ENCODE measurements at places on chromosomes 16 and 17. TPM values are rescaled to one million over a fixed set of nuclear protein-coding genes. Genes with fewer than 3 reads are reported as not detected.
A peak's percentile ranks its signal among the peaks of the same experiment; 100 is the strongest.

DNA sequence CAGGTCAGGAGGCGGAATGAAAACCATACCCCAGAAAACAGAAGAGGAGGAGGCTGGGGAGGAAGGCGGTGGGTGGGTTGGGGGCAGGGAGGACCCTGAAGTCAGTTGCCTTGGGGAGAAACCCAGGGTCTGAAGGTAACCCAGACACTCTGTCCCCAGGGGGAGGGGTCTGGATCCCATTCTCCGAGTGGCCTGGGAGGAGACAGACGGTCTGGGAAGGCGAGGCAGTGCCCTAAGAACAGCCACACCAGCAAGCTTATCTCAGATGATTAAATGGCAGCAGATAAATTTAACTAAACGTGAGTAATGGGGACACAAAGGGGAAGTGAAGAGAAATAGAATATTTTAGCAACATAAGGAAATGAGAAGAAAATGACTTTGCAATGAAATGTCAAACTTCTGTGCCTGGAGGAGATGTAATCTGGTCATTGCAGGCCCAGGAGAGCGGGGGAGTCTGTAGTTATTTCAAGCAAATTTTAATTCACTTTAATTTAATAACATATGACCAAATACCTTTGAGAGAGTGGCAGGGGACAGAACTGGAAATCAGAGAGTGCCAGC, 21.4 kb upstream of the ZFP90 start:
- DNase-seq, result peak; percentile 47

DNA sequence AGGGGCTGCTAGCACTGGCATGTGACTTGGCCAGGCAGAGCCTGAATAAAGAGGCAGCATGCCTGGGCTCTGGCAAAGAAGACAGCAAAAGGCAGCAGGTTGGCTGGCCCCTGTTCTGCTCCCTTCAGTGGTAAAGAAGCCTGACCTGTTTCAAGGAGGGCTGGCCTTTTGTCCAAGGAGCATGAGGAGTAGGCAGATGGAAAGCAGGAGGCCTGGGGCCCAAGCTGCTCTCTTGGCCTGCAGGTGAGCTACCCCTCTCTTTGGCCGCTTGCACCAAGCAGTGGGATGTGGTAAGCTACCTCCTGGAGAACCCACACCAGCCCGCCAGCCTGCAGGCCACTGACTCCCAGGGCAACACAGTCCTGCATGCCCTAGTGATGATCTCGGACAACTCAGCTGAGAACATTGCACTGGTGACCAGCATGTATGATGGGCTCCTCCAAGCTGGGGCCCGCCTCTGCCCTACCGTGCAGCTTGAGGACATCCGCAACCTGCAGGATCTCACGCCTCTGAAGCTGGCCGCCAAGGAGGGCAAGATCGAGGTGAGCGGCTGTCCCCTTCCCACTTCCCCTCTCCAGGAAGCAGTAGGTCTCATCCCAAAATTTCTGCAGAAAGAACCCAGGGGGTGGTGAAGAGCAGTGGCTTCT, 8.0 kb downstream of the TRPV2 start:
- no peak for DNase-seq

DNA sequence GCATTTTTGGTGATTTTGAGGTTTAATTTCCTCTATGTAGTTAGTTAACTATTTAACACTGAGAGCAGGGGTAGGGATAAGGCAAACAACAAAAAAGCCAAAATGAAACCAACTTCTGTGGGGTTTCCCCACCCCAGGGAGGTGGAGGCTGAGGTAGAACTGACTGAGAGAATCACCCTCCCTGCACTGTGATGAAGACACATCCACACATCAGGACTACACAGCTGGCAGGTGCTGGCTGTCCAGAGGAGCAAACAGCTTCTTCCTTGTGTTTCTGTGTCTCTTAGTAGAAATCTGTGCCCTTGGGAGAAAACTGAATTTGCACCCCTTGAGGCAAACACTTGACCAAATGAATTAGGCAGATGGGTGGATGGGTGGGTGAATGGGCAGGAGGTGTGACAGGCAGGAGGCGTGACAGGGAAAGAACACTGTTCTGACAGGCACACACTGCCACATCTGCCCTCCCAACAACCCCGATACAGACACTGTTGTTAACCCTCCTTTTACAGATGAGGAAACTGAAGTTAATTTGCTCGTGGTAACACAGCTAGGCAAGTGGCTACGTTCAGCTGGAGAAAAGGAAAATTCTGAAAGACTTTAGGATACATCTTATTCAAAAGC, 62.9 kb upstream of the AMZ2 start:
- DNase-seq, result no peak

DNA sequence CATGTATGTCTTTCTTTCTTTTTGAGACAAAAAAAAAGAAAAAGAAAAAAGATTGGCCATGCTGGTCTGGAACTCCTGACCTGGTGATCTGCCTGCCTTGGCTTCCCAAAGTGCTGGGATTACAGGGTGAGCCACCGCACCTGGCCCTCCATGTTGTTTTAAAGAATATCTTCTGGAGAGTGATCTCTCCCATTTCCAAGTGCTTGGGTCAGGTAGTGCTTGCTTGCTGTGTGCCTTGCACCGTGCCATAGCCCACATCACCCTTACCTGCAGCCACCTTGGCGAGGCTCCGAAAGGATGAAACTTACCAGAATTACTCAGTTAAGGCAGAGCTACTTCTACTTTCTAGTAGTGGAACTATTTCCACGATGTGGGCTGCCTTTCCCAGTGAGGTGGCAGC, 19.0 kb upstream of the KDM6B start:
- peak; percentile 14 for DNase-seq

- DNase-seq, result no peak
These were observed 16.4 kb upstream of the CPSF4L start for GRCh38 chr17:73278049-73278464.

- peak; percentile 89 for DNase-seq
These were observed 5.5 kb downstream of the CBFA2T3 start for GRCh38 chr16:88971371-88972097.

GRCh38 chr16:25996052-25996451, 304.3 kb downstream of the HS3ST4 start:
- no peak for DNase-seq

DNA sequence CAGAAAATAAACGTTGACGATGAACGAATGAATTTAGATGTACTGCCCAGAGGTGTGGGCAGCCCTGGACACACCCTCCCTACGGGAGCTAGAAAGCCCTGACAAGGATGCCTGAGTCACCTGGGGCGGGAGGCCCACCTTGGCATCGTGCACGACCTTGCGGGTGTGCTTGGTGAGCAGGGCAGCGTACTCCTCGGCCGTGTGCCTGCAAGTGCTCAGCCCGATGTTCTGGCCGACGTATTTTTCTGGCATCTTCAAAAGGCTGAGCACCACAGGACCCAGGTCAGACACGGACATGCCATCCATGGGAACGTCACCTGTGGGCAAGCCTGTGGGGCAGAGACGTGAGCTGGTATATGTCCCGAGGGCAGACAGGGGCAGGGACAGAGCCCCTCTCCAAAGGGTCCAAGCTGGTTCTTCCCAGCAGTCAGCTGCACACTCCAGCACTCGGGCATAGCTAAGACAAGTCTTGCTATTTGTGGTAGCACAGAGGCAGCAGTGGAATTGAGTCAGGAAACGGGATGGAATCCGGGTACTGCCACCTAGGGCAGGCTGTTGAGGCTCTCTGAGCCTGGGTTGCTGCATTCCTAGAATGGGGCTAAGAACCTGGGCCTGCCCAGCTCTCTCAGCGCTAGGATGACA, 10.8 kb downstream of the NMRAL1 start:
- no peak for DNase-seq

GRCh38 chr17:48241770-48242497, 134.4 kb downstream of the SNX11 start:
- DNase-seq, result no peak

GRCh38 chr17:68433211-68433610, 24.1 kb downstream of the WIPI1 start:
- DNase-seq, result no peak

DNA sequence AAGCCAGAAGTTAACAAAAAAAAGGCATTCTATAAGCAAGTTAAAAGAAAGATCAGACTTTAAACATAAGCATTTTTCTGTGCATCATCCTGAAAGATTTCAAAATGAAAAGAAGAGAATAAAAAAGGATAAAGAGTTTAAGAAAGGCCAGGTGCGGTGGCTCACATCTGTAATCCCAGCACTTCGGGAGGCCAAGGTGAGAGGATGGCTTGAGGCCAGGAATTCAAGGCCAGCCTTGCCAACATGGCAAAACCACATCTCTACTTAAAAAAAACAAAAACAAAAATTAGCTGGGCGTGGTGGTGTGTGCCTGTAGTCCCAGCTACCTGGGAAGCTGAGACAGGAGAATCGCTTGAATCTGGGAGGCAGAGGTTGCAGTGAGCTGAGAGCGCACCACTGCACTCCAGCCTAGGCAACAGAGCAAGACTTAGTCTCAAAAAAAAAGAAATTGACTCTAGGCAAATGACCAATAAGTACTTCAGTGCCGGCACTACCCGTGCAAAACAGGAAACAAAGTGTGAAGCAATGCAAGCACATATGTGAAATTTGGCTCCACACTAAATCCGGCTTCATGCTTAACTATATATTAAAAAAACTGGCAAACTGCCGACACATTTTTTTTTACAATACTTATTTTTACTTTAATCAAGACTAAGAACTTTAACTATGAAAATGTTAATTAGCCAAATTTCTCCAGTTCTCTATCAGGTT, 83.2 kb upstream of the C17orf78 start:
- no peak for DNase-seq

DNA sequence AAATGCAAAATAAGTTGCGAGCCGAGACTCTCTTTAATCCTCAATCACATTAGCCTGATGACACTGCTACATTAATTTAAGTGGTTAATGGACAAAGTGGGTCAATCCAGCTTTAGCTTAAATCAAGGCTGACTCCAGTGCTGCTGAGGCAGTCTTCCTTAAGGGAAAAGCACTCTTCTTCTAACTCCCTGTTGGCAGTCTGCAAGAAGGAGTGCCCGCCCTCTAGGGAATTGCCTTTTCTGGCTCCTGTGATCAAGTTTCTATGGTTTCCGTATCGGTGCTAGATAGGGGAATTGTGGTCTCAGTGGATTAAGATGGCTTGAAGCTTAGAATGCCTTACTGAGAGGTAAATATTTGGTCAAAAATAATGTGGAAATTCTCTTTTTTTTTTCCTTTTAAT, 41.0 kb downstream of the HS3ST3B1 start:
- no peak for DNase-seq

DNA sequence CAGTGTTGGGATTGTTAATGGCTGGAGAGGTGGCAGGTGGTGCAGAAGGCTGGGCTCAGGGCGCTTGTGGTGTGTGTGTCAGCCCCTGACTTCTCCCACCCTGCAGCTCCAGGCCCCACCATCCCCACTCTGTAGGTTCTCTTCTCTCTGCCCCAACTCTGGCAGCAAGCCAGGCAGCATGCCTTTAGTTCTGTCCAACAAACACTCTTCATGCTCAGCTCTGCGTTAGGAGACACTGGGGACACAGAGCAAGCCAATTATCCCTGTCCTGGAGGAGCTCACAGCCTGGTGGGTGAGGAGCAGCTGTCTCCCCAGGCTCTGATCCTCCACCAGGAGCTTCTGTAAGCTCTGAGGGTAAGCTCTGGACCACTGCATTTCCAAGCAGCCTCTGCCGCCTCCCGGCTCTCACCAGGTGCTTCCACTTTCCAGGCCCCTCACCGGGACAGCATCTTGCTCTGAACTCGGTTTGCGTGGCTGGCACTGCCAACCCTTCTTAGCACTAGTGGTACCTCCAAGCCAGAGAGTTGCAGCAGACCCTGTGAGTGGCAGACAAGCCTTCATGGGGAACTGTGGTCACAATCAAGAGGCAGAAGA, 34.3 kb upstream of the WSCD1 start:
- peak; percentile 47 for DNase-seq

DNA sequence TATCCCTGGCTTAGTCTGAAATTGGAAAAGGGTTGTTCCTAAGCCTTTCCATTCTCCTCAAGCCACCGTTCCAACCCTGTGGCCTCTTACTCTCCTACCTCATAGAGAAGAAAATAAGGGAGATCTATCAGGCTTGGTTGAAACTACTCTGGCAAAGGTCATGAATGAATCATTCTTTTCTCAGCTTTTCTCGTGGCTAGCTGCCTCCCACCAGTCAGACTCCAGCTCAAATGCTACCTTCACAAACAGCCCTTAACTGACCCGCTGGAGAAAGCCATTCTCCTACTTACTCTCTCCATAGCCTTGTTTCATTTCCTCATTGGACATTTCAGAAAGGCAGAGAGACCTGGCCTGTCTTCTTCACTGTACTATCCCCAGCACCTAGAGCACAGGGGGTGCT, 8.9 kb downstream of the MYH10 start:
- no peak for DNase-seq

- DNase-seq, result no peak
These were observed 4.1 kb downstream of the ST6GALNAC2 start for GRCh38 chr17:76581515-76581914.

DNA sequence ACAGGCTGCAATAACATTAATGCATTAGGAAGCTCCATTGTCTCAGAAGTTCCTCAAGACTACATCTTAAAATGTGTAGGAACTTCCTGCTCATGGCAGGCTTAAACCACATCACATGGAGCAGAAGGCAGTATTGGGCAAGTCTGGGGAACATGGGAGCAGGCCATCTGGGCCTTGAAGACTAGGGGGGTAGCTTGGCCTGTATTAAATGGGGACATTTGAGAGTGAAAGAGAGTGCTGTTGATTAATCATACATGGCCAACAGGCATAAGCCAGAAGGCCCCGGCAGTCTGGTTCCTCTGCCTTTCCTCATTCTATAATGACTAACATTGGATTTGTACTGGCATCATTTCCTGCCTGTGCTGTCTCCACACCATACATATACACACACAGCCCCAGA, 25.2 kb upstream of the SLC5A11 start:
- DNase-seq, result no peak

- DNase-seq, result no peak
These were observed 8.9 kb downstream of the NSMCE1 start for GRCh38 chr16:27259710-27260109.

The PRR35 gene
- not detected for total RNA-seq

The TERB1 gene
- not detected for total RNA-seq

The CXCL16 gene
- total RNA-seq, result 70.5 TPM

The ST6GALNAC1 gene
- total RNA-seq, result 6.1 TPM

The MYH13 gene
- total RNA-seq, result not detected
